ENCODE measurements at places on chromosomes 13 and 19.

GRCh38 chr13:97561182-97561581, 127.2 kb downstream of the RAP2A start:
- H3K4me1 ChIP-seq = no peaks in the 10 kb centered on the region
- peaks cover 11% of the 10 kb centered on the region for H3K27me3 ChIP-seq
- DNase-seq = no peak
- H3K27ac ChIP-seq = no peak overlapping the region
- H3K4me3 ChIP-seq = no peak overlapping the region
- no peaks in the 10 kb centered on the region for H3K36me3 ChIP-seq

GRCh38 chr13:94706101-94706842, 6.1 kb downstream of the SOX21 start:
- peaks cover 85% of the 10 kb centered on the region for H3K27me3 ChIP-seq
- no peak overlapping the region for H3K4me3 ChIP-seq
- no peak for DNase-seq
- H3K36me3 ChIP-seq = peaks cover 5% of the 10 kb centered on the region
- no peak overlapping the region for H3K27ac ChIP-seq

DNA sequence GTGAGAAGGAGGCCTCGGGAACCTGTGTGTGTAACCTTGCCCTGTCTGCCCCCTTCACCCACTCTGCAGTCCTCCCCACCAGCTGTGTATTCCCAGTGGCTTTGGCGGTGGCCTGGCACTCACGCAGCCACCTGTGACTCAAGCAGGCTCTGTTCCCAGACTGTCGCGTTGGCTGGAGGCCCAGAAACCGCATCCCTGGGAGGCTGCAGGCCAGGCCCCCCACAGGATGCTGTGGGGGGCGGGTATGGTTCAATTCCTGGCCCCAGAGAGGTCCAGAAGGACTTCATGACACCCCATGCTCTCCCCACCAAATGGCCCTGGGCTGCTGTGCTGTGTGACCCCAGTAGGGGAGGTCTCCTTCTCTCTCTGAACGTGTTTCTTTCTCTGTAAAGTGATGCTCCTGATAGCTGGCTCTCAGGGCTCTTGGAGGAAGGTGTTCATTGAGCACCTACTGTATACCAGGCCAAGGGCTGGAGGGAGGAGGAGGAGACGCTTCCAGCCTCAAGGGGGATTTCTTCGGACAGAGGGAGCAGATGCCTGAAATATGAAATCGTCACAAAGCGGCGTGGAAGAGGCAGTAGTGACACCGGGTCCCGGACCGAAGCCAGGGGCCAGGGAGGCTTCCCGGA, 1.9 kb upstream of the LINGO3 start:
- peaks cover 5% of the 10 kb centered on the region for H3K4me1 ChIP-seq
- H3K4me3 ChIP-seq = no peak overlapping the region
- peaks cover 63% of the 10 kb centered on the region for H3K27me3 ChIP-seq

- H3K4me3 ChIP-seq = no peak overlapping the region
- peaks cover 4% of the 10 kb centered on the region for H3K27me3 ChIP-seq
- H3K36me3 ChIP-seq = no peaks in the 10 kb centered on the region
- H3K4me1 ChIP-seq = peaks cover 2% of the 10 kb centered on the region
- H3K27ac ChIP-seq = no peak overlapping the region
Measured at GRCh38 chr13:101514695-101515275, 62.3 kb downstream of the ITGBL1 start.
